ENCODE measurements at places on chromosomes 2 and 18.

GRCh38 chr2:126893606-126894005 lies 5.1 kb upstream of the TEX51 start:
- no peak for DNase-seq

- no peak for DNase-seq
Measured at GRCh38 chr2:70519453-70519852, 34.2 kb downstream of the TGFA start.

DNA sequence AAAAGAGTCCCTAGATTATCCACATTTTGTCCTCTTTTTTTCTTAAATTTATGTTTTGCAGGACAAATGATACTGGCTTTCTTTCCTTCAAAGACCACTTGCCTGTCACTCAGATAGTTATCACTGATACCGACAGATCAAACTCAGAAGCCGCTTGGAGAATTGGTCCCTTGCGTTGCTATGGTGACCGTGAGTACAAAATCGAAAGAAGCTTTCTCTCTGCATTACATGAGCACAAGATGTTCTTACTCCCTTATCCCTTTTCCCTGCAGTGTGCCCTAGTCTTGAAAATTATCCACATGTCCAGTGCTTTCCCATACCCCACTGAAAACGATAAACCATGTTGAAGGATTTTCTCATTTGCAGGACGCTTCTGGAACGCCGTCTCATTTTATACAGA lies 738.5 kb downstream of the CNTNAP5 start:
- DNase-seq, result no peak

DNA sequence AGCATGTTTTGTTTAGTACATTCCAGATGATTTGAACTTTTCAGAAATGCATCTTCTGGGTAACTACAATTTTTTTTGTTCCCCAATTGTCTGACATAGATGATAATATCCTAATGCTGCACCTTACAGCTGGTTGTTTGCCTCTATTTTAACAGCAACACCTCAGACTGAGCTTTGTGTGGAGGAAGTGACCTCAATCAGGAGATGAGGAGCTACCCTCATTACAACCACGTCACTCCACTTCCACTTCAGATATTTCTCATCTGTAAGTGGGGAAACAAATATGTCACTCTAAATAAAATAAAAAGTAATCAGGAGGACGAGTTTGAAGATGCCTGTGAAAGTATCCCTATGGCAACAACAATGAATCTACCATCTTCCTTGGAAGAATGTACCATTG lies 12.1 kb upstream of the SRSF7 start:
- no peak for DNase-seq

- DNase-seq, result no peak
Measured at GRCh38 chr2:178173657-178174056, 20.7 kb upstream of the OSBPL6 start.

- peak; percentile 5 for DNase-seq
Measured at GRCh38 chr18:48639772-48640432, 101.1 kb downstream of the CTIF start.

All from hematopoietic multipotent progenitor cell treated with erythropoietin and hydrocortisone succinate and interleukin-3 and kit ligand, for 15 days (in vitro differentiated cells).